ENCODE measurements at places on chromosomes 4 and X.

DNA sequence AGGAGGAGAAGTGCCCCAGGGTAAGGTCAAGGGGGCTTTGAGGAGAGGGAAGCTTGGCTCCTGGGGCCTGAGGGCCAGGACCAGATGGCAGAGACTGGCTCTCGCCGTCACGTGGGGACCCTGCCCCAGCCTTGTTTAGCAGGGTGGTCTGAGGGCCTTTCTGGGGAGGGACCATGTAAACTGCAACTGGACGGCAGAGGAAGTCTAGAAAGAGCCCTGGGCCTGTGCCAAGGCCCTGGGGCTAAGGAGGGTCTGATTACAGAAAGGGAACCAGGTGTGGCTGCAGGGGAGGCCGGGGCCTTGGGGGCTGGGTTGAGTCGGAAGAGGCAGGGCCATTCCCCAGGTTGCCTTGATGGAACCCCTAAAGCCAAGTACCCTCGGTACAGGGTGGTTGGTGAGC is 1.8 kb upstream of the HGFAC start:
- no peak for DNase-seq

- peak; percentile 12 for DNase-seq
Observed at GRCh38 chrX:132216806-132217202, 2.4 kb downstream of the RAP2C start.

GRCh38 chr4:73417973-73418372 is 13.9 kb downstream of the ALB start:
- no peak for DNase-seq

DNA sequence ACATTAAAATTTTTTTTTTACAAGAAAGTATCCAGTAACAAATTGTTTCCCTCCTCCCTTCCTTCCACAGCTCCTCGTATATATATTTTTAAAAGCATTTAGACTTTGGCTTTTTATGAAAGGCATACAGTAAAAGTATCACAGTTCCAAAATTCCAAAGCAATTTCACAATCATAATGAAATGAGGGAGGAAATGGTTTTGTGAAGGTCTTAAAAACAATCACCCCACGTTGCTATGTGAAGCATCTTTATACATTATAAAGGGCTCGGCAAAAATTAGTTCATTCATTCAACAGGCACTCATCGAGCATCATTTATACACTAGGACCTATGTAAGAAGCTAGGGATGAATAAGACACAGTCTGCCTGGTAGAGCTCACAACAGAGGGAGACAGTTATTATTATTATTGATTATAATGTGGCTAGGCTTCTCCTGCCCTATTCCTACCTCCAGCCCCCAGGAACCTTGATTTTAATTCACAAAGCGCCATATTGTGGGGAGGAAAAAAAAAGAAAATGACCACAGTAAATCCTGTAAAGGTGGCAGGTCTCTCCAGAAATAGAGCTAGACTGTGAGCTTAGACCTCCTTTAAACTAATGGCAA is 239.9 kb downstream of the MAML3 start:
- DNase-seq = no peak

- DNase-seq = no peak
Observed at GRCh38 chr4:156103311-156103710, 149.6 kb upstream of the CTSO start.

DNA sequence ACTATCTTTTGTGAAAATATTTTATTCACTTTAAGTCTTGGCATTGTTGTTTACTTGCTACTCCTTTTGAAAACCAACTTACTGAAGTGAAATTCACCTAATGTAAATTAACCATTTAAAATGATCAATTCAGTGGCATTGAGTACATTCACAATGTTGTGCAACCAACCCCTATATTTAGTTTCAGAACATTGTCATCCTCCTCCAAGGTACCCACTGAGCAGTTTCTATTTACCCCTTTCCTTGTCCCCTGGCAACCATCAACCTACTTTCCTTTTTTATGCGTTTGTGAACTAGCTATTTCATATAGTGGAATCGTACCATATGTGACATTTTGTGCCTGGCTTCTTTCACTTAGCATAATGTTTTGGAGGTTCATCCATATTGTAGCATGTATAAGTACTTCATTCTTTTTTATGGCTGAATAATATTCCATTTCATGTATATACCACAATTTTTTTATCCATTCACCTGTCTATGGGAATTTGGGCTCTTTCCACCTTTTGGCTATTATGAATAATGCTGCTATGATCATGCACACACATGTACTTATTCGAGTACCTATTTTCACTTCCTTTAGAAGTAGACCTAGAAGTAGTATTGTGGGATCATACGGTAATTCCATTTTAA is 85.0 kb downstream of the WWC2 start:
- no peak for DNase-seq

DNA sequence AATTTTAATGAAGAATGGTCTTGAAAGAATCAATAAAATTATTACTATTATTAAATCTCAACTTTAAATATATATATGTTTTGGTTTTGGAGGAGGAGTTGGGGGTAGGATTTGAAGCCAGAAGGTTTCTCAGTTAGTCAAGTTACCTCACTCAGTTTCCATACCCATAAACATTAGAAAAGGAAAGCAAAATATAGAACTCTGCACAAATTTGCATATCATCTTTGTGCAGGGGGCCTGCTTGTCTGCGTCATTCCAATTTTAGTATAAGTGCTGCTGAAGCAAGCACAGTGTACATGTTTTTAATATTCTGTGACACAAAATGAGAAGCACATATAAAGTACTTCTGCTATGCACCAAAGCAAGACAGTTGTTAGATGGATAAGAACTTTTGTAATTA is 47.5 kb upstream of the SCRG1 start:
- no peak for DNase-seq

DNA sequence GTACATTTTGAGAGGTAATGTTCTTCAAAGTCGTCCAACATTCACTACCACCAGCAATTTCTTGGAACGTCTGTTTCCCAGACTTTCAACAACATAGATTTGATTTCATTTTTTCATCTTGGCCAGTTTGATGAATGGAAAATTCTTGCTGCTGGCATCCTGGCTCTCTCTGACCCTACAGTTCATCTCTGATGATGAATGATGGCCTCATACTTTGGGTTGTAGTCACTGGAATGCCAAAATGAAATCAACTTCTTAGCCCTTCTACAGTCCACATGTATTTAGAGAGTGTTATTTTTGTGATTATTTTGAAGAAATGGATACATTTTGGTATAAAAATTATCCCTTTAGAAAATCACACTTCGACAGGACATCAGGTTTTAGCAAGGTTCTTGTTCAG is 8.8 kb downstream of the CHST7 start:
- DNase-seq = no peak

DNA sequence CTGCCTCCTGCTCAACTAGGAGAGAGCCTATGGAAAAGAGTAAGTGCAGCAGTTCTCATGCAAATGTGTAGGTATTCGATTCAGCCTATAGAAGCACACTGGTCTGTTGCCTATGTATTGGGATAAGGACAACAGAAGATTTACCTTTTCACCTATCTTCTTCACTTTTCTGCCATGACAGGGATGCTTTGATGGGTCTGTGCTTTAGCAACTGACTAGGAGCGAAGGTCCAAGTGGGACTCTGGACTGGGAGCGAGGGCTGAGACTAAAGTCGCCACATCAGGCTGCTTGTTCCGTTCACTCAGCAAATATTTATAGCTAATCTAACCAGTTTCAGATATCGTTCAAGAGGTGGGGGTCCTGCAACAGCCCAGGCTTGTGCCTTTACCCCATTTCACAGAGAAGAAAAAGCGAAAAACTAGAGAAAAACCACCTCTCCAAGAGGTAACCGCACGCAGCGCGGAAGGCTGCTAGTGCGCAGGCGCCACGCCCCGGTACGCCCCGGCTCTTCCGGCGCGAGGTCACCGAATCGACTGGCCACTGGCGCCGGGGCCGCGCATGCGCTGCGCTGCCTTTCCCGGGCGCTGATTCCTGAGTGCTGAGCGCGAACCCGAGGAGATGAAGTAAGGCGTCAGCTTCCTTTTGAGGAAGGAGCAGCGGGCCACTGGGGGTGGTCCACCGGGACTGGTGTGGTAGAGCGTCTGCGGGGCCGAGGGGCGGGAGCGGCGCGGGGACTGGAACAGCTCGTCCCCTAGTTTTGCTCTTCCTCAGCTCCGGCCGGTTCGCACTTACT is at the start of gene RBMX2:
TSS of gene RBMX2 (plus strand) at position 573 of the 793 bp plus-strand sequence. CDS start at position 619, 46 bp downstream.
- DNase-seq = peak; percentile 69

GRCh38 chr4:86272669-86273068 is 87.2 kb downstream of the MAPK10 start:
- DNase-seq = no peak

- DNase-seq = no peak
Observed at GRCh38 chr4:123856689-123857545, 460.3 kb downstream of the SPRY1 start.

GRCh38 chr4:53055716-53056403 is 193.7 kb downstream of the RASL11B start:
- DNase-seq = no peak

- no peak for DNase-seq
Observed at GRCh38 chr4:152264106-152264505, 271.8 kb downstream of the FBXW7 start.

GRCh38 chrX:31706466-31706865 is 634.6 kb upstream of the FTHL17 start:
- no peak for DNase-seq

GRCh38 chr4:132992686-132993085 is 156.4 kb upstream of the PCDH10 start:
- DNase-seq = no peak

- peak; percentile 54 for DNase-seq
Observed at GRCh38 chr4:181525634-181526033, 717.6 kb upstream of the TENM3 start.

GRCh38 chr4:70706516-70706915 is 15.2 kb upstream of the RUFY3 start:
- no peak for DNase-seq

DNA sequence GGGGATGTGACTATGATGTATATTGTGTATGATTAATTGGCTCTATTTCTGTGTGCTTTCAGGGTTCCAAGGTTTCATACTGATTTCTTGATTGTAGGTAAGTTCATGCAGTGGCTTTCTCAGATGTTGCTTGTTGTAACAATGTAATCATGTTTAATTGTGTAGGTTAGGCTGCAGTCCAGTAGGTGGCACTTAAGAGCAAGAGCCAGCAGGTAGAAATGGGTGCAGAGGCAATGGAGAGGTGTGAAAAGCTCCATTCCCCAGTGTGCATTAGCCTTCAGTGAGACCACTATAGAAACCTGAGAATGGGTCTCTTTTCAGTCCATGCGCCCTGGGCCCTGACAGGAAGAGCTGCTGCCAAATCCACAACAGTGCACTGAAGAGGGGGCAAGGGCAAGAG is 28.2 kb downstream of the DCAF12L2 start:
- DNase-seq = no peak

DNA sequence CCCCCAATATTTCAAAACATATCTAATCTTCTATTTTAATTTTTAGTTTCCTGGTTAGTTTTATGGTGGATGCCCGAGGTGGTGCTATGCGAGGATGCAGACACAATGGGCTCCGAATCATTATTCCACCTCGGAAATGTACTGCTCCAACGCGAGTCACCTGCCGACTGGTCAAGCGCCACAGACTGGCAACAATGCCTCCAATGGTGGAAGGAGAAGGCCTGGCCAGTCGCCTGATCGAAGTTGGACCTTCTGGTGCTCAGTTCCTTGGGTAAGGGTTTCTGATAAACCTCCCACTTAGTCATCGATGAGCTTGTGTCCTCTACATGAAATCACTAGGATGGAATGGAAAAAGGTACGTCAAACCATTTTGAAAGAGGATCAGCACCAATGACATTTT is 280.7 kb downstream of the ANK2 start:
- DNase-seq = no peak

DNA sequence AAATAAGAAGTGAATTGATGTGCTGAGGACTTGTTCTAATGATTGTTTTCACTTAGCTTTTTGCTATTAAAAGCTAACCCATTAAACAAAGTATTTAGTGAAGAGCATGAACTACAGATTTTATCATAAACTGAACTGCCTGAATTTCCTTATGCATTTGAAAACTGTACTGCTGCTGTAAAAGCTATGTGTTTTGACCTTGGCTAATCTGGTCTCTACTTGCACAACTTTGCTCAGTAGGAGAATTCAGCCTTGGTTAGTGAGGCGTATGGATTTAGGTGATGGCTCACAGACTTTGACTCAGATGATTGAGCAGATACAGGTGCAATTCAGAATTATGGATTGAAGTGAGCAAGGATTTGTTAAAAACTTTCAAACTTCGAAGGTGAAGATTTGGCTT is 38.7 kb upstream of the FAT1 start:
- DNase-seq = no peak

DNA sequence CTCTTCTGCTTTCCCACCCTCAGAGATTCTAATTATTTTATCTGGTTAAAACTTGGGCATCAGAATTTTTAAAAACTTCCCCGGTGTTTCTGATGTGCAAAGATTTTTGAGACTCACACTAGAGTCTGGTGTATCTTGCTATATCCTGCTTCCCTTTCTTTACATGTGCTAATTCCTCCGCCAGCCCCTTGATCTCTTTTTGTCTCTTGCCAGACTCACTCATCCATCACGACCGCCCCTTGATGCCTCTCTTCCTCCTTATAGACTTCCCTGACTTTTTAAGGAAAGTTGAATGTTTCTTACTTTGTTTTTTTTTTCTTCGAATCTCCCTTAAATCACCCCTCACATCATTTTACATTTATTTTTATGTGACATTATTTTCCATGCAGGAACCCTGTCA is 274.9 kb upstream of the PITX2 start:
- DNase-seq = no peak

DNA sequence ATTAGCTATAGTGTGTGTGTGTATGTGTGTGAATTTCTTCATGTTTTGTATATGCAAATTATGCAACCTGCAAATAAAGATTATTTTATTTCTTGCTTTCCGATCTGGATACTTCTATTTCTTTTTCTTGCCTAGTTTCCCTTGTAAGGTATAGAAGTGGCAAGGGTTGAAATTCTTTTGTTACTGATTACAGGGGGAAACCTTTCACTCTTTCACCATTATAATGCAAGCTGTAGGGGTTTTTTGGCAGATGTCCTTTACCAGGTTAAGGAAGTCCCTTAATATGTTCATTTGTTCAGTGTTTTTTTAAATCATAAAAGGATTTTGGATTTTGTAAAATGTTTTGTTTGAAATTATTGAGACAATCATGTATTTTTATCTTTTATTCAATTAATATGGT is 44.3 kb upstream of the PDE5A start:
- DNase-seq = no peak

DNA sequence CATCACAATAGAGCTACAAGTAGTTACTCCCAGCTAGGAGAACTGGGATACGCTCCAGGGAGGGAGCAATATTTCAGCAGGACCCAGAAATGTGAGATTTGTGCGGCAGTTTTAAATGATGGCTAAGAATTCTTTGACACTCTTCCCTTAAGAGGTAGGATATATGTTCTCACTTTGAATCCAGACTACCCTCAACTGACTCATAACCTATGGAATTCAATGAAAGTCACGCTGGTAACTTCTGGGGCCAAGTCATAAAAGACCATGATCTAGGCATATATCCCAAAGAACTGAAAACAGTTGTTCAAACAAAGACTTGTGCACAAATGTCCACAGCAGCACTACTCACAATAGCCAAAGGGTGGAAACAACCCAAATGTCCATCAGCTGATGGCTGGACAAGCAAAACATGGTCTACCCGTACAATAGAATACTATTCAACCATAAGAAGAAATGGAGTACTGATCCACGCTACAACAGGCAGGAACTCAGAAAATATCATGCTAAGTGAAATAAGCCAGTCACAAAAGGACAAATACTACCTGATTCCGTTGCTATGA is 10.5 kb downstream of the CD99L2 start:
- no peak for DNase-seq
